ENCODE measurements at places on chromosomes 4 and X.
A peak's percentile ranks its signal among the peaks of the same experiment; 100 is the strongest.

- DNase-seq: no peak
These were observed 103.7 kb downstream of the RBM47 start for GRCh38 chr4:40525752-40526598.

- DNase-seq: no peak
These were observed 87.3 kb downstream of the SCD5 start for GRCh38 chr4:82711158-82711785.

- DNase-seq: no peak
These were observed at the start of gene ZFYVE28 for GRCh38 chr4:2417765-2418649. Gene ZFYVE28 (minus strand): TSS chr4:2418645. CDS start chr4:2418323, 322 bp downstream.

GRCh38 chr4:120056246-120056645 lies 10.4 kb downstream of the MAD2L1 start:
- no peak for DNase-seq

- no peak for DNase-seq
These were observed 14.2 kb upstream of the DCAF4L1 start for GRCh38 chr4:41967392-41967791.

- peak; percentile 35 for DNase-seq
These were observed 64.6 kb upstream of the ENPP6 start for GRCh38 chr4:184282251-184282713.

- DNase-seq: peak; percentile 43
These were observed at the start of gene SH3TC1 for GRCh38 chr4:8198906-8199593. Gene SH3TC1 (plus strand): TSS chr4:8199290. CDS start chr4:8205195, 5,905 bp downstream.

GRCh38 chr4:12595986-12596385 lies 888.2 kb downstream of the RAB28 start:
- no peak for DNase-seq

- DNase-seq: no peak
These were observed 149.8 kb upstream of the TENM3 start for GRCh38 chr4:182093431-182093831.

- DNase-seq: no peak
These were observed 68.0 kb downstream of the SNX12 start for GRCh38 chrX:71000139-71000538.
